ENCODE measurements at places on chromosomes 11 and 22.

DNA sequence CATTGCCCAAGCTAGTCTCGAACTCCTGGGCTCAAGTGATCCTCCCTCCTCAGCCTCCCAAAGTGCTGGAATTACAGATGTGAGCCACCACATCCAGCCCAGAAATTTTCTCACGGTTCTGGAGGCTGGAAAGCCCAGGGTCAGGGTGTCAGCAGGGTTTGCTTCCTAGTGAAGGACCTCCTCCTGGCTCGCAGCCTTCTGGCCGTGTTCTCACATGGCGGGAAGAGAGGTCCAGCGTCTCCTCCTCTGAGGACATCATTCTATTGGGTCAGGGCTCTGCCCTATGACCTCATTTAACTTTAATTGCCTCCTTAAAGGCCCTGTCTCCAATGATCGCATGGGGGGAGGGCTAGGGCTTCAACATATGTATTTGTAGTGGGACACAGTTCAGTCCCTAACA is 38.1 kb downstream of the SDHAF2 start:
- DNase-seq = no peak

- DNase-seq = no peak
Measured at GRCh38 chr11:83374311-83374710, 88.1 kb upstream of the CCDC90B start.

DNA sequence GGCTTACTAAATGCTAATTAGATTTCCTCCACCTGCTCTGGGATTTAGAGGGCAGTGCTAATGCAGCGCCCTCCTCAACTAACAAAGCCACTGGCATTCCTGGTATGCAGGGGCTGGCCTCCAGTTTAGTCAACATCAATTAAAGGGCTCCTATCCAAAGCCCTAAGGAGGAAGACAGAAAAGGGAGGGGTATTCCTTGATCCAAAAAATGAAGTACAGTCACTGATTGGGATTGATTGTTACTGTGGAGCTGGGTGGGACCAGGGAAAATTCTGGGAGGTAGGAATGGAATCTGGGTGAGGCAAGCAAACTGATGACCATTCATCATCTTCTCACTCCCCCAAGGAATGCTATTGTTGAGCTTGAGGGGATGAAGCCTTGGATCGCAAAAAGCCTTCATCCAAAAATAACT is 52.2 kb downstream of the GAB2 start:
- DNase-seq = no peak

- peak; percentile 76 for DNase-seq
Measured at GRCh38 chr22:24434471-24435322, 7.3 kb downstream of the ADORA2A start.

DNA sequence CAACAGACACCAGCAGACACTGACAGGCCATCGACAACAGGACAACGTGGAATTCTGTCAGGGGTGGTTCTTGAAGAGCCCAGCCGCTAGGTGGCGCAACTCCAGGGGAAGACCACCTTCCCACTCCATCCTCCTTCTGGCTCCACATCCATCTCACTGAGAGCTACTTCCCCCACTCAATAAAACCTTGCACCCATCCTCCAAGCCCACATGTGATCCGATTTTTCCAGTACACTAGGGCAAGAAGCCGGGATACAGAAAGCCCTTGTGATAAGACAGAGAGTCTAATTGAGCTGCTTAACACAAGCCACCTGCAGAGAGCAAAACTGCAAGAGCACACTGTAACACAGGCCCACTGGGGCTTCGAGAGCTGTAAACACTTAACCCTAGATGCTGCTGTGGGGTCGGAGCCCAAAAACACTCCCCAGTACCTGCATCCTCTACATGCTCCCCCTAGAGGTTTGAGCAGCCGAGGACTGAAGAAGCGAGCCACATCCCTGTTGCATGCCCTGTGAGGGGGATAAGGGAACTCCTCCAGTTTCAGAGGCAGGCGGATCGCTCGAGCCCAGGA is 11.5 kb upstream of the RAB39A start:
- DNase-seq = no peak

GRCh38 chr11:82176365-82176764 is 557.3 kb downstream of the FAM181B start:
- DNase-seq = no peak

DNA sequence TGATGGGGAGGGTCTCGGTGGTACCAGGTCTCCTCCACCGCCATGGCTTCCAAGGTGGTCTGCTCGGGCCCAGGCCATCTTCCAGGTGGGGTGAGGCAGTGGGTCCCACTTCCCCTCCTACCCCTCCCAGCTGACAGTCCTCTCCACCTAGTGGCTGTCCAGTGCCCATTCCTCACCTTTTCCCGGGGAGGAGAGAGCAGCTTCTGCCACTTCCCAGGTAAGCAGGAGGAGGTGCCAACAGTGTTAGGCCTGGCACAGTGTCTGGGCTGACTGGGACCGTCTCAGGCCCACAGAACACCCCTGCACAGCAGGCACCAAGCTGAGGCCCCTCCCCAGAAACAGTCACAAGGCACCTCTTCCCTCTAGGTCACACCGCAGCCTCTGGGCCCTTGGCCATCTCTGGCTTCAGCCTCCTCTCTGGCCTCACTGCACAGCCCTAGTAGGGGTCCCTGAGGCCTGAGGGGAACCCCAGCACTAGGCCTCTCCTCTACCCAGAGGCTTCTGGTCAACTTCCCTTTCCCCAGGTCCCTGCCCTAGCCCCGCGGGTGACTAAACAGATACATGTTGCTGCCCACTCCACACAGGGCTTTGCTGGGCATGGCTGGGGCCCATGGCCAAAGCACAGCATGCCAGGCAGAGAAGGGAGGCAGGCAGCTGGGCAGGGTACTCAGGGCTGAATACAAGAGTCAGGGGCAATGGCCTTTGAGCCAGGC is 2.3 kb upstream of the ANKRD13D start:
- DNase-seq = no peak

DNA sequence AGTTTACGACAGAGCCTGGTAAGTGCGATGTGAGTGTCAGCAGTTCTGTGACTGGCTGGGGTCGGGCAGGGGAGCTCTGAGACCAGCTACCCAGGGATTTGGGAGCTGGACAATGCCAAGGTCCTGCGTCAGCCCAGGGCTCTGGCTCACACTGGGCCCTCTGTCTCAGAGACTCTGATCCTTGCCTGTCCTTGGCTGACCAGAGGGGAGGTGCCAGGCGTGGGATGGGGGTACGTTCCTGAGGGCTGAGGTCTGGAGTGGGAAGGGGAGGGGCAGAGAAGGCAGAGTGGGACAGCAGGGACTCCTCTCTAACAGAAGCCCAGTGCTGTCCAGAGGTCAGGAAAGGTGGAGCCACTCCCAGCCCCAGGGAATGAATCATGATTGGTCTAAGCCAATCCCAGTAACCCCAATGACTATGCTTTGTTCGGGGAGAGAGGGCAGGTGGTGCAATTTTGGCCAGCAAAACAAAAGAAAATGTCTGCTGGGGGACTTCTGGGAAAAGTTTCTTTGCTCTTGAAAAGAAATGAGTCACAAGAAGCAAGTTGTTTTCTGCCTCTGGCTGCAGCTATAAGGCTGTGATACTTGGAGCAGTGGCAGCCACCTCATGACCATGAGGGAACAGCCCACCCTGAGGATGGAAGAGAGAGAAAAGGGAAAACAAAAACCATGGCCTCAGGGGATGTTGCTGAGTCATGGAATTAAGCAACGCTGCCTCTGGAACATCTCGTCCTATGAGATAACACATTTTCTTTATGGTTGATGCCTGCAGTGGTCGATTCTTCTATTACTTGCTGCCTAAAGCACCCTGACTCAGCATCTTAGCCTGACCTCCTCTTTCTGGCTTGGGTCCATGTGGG is 108.3 kb downstream of the CHST1 start:
- DNase-seq = no peak

DNA sequence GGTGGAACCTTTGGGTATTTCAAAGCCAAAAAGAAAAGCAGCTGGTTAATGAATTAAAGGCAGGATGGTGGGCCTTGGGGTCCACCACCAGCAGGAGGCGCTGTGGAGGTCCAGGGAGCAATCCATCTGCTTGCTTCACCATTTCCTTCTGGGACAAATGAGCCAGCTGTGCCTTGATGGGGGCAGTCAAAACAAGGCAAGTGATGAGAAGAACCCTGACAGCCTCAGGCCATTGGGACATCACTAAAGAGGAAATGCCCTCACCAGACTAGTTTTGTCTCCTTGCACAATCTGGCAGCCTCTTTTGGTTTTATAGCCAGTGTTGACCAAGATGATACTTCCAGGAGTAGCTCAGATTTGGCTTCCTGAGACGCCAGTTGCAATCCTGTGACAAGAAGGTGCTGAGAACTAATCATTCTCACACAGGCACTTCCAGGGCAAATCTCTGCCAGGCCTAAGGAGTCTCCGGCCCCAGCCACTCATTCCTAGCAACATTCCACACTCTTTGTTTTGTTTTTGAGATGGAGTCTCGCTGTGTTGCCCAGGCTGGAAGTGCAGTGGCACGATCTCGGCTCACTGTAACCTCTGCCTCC is 38.2 kb upstream of the WEE1 start:
- DNase-seq = peak; percentile 61

DNA sequence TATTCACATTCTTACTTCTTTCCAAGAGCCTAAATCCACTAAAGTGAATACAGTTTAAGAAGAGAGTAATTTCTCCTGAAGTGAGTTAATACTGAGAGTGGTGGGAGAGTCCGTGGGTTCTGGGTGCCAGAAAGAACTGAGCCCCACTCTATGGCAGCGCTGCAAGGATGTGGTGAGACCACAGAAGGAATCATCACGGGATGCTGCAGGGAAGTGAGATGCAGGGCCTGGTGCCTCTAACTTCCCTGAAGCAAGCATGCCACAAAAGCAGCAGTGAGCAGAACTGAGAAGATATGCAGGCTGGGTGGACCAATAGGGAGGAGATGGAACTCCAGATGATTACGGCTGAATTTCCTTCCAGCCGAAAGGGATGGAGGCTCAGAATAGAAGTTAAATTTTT is 5.0 kb upstream of the MMP12 start:
- DNase-seq = no peak

DNA sequence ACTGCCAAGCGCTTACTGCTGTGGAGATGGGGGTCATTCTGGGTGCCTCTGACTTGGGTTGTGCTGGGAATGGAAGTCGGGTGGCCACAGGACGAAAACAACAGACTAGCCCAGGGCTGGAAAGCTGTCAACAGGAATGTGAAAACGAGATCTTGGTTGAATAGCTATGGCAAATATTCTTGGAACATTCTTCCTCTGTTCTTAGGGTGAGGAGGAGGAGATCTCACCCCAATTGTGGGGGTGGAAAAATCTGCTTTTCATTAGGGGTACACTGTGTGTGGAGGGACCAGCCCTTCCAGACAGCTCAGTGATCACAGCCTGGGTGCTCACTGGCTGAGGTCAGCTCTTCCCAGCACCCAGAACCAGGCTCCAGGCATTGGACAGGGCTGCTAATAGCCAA is 52.0 kb upstream of the PRSS23 start:
- no peak for DNase-seq

- no peak for DNase-seq
Measured at GRCh38 chr22:23351321-23351720, 171.0 kb downstream of the BCR start.

DNA sequence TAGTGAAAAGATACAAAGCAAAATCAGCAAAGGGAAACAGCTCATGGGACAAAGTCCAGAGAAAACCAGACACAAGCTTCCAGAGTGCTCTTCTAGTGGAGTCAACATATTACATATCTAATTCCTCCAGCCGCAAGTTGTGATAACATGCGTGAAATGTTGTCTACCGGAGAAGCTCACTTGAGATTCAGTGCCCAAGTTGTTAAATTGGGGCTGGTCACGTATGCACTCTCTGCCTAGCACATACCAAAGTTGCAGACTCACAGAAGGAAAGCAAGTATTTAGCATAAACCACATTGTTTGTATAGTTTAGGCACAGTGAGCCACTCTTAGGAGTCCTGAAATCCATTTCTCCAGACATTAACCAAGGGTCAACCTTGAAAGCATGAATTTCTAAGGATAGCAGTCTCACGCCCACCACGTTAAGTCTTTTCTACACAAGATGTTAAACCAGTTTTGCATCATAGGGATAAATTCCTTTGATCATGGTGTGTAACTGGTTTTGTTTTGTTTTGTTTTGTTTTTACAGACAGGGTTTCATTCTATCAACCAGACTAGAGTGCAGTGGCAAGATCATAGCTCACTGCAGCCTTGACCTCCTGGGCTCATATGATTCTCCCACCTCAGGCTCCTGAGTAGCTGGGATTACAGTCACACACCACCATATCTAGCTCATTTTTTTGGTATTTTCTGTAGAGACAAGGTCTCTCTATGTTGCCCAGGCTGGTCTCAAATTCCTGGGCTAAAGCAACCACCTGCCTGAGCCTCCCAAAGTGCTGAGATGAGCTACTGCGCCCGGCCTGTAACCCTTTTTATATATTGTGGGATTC is 39.5 kb upstream of the EP300 start:
- DNase-seq = no peak

GRCh38 chr11:122984186-122985011 is 2.8 kb upstream of the BSX start:
- no peak for DNase-seq

DNA sequence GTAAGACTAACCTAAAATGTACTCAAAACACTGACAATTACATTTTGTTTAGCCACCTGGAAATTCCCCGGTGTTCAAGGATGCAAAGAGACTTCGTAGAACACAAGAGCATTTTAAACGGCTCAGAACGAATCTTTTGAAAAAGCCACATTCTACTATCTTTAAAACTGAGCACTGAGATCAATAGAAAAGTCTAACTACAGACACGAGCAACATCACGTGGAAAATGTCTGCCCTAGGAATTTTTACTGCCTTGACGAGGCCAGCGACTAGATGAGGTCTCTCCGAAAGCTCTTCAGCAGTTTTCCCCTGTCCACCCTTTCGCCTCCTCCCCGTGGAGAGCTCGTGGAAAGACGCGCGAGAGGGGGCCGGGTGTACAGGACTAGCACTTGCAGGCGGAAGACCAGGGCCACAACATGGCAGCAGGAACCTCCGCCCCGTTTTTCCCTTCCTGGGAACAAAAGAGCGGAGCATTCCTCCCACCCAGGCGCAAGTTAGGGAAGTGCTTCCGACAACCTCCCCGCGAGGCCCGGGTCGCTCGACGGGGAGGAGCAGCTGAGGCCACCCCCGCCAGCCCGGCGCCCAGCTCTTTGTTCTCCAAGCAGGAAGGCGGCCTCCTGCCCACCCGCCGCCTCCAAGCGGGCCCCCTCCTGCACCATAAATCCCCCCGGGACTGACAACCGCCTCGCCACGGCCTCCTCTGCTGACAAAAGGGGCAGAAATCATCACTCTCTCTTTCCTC is 1.1 kb downstream of the EIF4G2 start:
- peak; percentile 14 for DNase-seq

DNA sequence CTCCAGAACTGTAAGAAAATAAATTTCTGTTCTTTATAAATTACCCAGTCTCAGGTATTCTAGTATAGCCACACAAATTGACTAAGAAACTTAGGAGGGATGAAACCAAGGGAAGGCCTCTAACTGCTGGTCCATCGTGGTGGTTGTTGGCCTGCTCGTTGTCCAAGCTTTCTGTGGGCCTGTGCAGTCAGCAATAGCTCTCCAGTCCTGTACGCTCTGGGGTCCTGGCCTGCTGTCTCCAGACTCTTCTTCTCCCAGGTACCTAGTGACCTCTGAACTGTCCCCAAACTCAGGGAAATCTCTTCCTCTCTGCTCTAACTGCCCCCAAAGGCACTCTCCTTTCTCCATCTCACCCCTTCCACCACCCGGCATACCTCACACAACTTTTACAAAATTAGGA is 5.7 kb upstream of the VSIG10L2 start:
- no peak for DNase-seq

Measured in activated CD8-positive, alpha-beta memory T cell treated with anti-CD3 and anti-CD28 coated beads for 4 hours (primary cell).